Sigmoid colon (tissue), 7 donors: ENCODE measurements at places on chromosomes 3 and 15. TPM values are rescaled to one million over a fixed set of nuclear protein-coding genes. Genes with fewer than 3 reads are reported as not detected.

DNA sequence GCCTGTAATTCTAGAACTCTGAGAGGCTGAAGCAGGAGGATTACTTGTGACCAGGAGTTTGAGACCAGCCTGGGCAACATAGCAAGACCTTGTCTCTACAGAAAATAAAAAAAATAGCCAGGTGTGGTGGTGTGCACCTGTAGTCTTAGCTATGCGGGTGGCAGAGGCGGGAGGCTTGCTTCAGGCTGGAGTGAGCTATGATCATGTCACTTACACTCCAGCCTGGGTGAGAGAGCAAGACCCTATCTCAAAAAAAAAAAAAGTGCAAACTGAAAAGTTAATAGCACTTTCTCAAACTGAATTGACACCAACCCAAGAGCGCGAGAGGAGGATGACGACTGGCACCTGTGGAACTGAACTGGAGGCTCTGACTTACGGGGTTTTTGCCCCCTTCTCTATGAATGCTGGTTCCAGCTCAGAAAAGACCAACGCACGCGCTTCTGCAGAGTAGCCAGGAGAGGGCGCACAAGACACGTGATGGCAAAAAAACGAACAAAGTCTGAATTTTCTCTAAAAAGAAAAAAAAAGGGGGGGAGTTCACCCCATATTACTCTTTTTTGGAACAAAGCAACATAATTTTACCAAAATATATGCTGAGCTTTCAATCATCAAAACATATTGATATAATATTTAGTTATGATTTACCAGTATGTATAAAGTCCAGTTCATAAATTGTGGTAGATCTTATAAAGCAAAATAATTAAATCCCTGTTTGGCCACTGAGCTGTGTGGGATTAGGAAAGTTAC, 23.7 kb downstream of the CFAP92 start:
- no peak for DNase-seq

- no peak for DNase-seq
These were observed 118.1 kb upstream of the MEIS2 start for GRCh38 chr15:37218351-37218916.

GRCh38 chr3:113523241-113523640, 8.3 kb upstream of the SPICE1 start:
- DNase-seq = no peak

GRCh38 chr15:43151688-43152087, 18.3 kb downstream of the TMEM62 start:
- DNase-seq = no peak

- DNase-seq = no peak
These were observed 735 bp downstream of the GOLGA8B start for GRCh38 chr15:34582461-34583371.

- DNase-seq = no peak
These were observed 265.8 kb downstream of the TAFA4 start for GRCh38 chr3:68666429-68667136.

GRCh38 chr3:5035113-5035512, 55.9 kb downstream of the BHLHE40 start:
- DNase-seq = no peak

DNA sequence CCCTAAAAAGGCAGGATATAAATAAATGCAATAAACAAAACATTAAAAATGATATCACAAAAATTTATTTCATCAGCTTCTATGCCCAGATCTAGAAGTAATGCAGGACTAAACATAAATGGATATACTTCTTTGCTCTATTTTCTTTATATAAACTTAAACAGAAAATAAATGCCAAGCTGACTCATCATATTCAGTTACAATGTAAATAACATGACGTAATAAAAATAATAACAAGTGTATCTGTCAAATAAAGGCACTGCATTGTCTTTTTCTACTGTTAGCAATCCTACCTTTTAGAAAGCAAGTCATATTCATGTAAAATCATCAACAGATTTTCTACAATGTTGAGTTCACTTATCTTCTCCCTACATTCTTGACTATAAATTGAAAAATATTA, 61.6 kb downstream of the NEK10 start:
- no peak for DNase-seq

GRCh38 chr15:60905587-60905986, 323.5 kb downstream of the RORA start:
- DNase-seq = no peak

DNA sequence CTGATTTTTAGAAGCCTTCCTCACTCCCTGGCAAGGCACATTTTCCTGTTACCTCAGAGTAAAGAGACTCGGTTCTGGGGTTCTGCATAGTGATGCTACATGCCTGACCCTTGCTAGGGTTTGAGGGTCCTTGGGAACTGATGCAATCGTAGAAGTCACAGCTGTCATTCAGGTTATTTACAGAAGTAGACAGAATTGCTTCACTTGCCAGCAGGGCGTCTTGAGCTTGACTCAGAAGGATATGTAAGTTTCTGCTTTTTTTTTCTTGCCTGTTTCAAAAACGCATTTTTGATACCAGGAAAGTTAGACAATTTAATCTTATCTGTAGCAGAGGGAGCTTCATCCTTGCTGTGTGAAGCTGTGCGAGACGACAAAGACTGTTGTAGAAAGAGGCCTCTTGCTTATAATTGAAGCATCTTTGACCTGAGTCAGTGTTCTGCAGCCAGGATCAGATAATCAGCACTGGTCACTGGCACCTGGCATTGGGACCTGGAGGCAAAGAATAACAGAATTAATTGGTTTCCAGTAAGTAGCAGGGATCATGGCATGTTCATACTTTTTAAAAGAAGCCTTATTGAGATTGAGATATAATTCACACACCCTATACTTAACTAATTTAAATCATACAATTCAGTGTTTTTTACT, 24.8 kb downstream of the CACNA1D start:
- no peak for DNase-seq

DNA sequence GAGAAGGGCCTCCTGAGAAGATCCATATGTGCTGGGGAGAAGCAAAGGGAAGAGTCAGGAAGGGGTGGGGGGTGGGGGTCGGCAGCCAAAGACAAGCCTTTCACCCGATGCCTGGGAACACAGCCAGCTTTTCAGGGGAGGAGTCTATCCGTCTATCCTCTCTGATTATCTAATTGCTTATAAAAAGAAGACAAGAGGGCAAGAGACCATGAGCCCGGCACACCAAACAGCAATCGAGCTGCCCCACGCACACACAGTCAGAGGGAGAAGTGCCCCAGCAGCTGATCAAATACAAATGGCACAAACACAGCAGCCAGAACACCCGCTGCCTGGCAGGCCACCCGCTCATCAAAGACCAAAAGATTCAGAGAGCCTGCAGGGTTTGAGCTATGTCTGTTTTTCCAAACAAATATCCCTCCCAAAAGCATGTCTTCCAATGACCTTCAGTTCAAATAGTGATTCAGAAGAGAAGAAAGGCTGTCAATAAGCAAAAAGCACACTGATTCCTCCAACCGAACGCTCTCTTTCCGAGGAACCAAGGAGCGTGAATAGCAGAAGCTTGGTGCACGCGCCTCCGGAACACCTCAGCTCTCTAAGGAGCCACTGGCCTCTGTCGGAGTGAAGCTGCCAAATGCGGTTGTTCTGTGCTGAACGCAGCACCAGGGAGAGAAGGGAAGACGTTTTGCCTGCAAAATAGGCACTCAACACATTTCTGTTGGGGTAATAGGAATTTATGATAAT, 419.2 kb downstream of the OCA2 start:
- no peak for DNase-seq

DNA sequence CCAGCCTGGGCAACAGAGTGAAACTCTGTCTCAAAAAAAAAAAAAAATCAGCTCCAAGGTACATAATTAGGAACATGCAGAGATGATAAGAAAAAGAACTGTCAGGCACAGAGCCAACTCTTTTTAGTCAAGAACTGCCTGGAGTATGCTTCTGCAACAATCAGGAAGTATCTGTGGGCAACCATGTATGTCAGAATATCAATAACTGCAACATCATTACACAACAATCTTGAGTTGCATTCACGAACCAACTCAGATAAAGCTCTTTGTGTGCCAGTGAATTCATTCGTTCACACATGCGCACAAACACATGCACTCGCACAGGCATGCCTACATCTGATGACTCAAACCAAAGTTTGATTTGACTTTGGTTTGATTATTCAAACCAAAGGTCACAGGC, 32.1 kb downstream of the EFHB start:
- no peak for DNase-seq

DNA sequence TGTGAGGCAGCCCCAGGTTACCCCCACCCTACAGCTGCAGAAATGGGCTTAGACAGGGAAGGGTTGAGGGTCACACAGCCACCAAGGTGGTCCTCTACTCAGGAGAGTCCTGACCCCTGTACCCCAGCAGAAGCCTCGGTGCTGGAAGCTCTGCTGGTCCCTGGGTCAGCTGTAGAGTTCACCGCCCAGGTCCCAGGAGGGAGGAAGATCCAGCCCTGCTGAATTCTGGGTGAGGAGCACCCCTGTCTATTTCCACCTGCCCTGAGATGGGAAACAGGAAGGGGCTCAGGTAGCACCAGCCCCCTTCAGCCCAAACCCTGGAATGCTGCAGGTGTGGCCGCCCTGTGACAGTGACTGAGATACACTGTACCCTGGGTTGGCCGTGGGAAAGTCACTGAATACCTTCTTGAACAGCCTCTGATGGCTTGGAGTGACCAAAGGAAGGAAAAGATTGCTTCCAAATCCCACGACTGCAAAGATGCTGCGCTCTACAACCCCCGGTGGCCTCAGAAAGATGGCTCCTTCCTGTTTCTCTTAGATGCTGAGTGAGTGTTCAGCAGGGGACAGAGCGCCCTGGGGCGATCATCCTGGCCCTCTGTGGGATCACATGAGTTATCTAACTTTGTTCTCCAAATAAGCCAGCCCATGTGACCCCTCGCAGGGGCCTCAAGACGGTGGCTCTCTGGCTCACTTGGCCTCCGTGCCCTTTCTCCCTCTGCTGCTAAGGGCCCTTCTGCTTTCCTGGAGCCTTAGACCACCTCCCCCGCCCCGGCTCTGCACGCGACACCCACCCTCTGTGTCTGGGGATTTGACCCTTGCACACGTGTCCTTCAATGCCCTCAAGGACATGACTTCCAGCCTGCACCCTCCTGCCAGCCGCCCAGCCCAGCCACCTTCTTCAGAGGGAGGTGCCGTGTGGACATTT, 141.9 kb downstream of the NSMCE3 start:
- DNase-seq = peak; percentile 46

DNA sequence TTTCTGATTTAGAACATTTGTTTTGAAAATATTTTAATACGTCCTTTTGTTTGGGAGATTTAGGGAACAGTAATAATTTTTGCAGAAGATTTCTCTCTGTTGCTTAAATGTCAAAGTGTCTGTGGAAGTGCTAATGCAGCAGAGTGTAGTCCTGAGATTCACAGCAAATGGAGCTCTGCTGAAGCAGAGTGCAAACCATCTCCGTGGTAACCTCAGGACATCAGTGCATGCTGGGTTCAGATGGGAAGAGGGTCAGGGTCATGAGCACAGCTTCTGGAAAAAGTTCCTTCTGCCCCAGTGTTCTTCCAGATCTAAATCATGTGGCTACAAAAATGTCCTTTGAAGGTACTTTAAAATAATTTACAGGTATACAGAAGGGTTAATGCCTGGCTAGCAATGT, 39.9 kb upstream of the SLC9A9 start:
- no peak for DNase-seq

The ZNF860 gene
- 1.3 TPM for polyA plus RNA-seq

The PAK6 gene
- 1.2 TPM for polyA plus RNA-seq

The TMC3 gene
- polyA plus RNA-seq = not detected

The POC1A gene
- polyA plus RNA-seq = 3.6 TPM

The SAMMSON gene
- polyA plus RNA-seq = 0.04 TPM

The PATL2 gene
- 1.2 TPM for polyA plus RNA-seq

The ATP13A5 gene
- polyA plus RNA-seq = 0.16 TPM

The MAGEL2 gene
- not detected for polyA plus RNA-seq

The SEMA7A gene
- 9.8 TPM for polyA plus RNA-seq

The TMIE gene
- polyA plus RNA-seq = not detected

The PIGBOS1 gene
- polyA plus RNA-seq = 33.8 TPM

The MYLK gene
- 155 TPM for polyA plus RNA-seq

The DUOXA2 gene
- 1.4 TPM for polyA plus RNA-seq
